ENCODE measurements at places on chromosomes 2 and 18. TPM values are rescaled to one million over a fixed set of nuclear protein-coding genes. Genes with fewer than 3 reads are reported as not detected.

Gene GAL3ST2
- total RNA-seq = not detected

Gene FBXO41
- 2.3 TPM for total RNA-seq

Gene NRP2
- 9.9 TPM for total RNA-seq

Gene CAVIN2
- total RNA-seq = 1.9 TPM

Gene PLGLB1
- 0.87 TPM for total RNA-seq

Gene MYO3B
- total RNA-seq = not detected

Gene DNAH7
- total RNA-seq = 0.02 TPM

Gene ACMSD
- not detected for total RNA-seq

Gene GPR45
- total RNA-seq = not detected

Gene UGT1A5
- not detected for total RNA-seq

Gene PRKAG3
- not detected for total RNA-seq

Gene STON1
- total RNA-seq = 6.1 TPM

Gene SERPINE2
- 40.1 TPM for total RNA-seq

Gene HDLBP
- 324 TPM for total RNA-seq

Gene EFEMP1
- 2.0 TPM for total RNA-seq

Gene MIB1
- 35.8 TPM for total RNA-seq

Gene CYP20A1
- total RNA-seq = 15.3 TPM

Gene ERFE
- total RNA-seq = 4.3 TPM

Gene CAPG
- 286 TPM for total RNA-seq

Gene TMEM169
- total RNA-seq = 0.16 TPM

Gene IL1RL1
- total RNA-seq = not detected

Gene AGFG1
- 129 TPM for total RNA-seq

Gene SERPINB13
- total RNA-seq = not detected

Gene GPR17
- not detected for total RNA-seq

Gene MATN3
- 0.46 TPM for total RNA-seq

Gene SLC25A12
- 22.3 TPM for total RNA-seq

Gene POTEI
- 0.31 TPM for total RNA-seq

Gene MROH2A
- not detected for total RNA-seq

Gene FOXI3
- total RNA-seq = not detected

All from H4 (cell line).